ENCODE measurements at places on chromosomes 2 and 18.

DNA sequence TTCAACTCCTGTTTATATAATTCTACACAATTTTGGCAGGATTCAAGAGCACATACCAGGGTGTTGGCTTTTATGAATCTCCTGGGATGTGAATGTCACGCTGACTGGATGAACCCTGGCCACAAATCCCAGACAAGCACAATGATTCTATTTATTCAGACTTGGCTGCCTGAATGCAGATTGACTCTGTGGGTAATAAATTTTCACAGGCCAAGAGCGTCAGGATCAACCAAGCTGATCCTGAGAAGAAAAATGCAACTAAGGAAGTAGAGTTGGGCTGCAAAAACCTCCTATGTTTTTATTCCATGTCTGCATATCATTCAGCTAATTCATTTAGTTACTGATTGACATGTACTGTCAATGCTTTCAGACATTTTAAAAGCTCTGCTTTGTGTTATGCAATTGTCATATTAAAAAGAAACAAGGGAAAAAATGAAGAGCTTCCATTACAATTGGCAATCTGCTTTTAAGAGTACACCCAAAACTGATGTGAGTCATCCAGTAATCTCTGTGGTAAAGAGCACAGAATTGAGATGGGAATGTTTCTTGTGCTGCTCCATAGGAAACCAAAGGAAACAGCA, 173.0 kb upstream of the REV1 start:
- no peak for DNase-seq

DNA sequence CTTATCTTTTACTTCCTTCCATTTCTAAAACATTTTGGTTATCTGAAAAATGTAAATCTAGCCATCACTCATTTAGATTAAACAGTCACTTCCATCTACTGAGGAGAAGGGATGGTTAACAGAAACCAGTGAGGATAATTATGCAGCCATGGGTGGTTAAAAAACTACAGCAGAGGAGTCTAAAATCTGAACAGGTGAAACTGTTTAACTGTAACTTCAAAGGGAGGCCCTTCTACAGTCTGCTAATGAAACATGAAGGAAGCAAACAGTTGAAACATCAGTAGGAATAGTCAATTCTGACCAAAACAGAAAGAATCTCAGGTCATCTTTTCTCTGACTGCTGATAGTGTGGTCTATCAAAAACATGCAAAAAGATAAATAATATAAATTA, 71.0 kb downstream of the DTNB start:
- DNase-seq = no peak

DNA sequence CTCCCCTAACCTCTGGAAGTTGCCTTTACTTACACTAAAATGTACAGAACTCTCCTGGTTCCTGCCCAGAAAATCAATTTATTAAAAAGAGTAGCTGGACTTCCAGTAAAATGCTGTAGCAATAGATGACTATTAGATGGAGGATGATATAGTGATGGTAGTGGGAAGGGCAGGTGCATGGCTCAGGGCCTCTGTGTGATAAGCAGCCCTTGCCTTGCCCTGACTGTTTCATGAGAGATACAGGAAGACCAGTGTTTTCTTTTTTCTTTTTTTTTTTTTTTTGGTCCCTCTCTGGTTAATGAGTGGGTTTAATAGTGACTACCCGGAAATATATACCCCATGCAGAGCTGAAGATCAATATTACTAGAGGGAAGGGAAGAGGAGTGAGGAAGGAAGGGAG, 48.7 kb upstream of the NEDD4L start:
- no peak for DNase-seq

- DNase-seq = no peak
Observed at GRCh38 chr2:41791523-41791922, 256.3 kb upstream of the PKDCC start.

- DNase-seq = no peak
Observed at GRCh38 chr18:8462651-8463185, 146.5 kb upstream of the RAB12 start.

GRCh38 chr2:231450548-231450989, 13.7 kb downstream of the NCL start:
- no peak for DNase-seq

DNA sequence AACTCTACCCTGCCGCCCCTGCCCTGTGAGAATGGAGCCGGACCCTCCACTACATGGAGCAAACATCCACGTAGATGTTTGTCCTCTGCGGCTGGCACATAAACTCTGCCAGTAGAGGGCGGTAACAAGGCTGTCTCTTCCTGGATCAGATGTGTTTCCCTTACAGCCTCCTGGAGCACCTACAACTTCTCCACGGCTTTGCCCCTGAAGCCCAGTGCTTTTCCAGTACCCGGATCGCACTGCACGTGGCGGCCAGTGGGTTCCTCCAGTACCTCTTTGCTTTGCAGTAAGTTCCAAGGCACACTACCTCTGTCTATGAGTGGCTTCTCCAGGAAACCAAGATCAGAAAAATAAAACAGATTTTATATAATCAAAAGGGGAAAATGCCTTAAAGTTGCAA, 651.3 kb downstream of the DCDC2C start:
- no peak for DNase-seq

- no peak for DNase-seq
Observed at GRCh38 chr2:229669841-229670240, 44.5 kb downstream of the DNER start.

DNA sequence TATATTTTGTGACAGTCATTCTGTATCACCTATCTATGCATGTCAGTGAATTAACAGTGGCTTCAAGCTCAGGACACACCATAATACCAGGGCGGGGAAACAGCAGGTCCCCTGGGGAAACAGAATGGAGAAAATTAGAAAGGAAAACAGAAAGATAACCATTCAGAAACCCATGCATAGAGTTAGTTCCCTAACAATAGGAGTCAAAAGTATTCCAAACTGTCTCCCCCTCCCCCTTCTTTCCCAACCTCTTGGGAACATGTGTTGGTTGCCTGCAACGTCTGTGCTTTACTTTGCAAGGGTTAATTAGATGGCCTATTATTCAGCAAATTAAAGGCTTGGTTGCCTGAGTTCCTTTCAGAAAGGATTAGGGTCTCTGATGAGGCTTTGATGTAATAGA, 176.4 kb downstream of the MYO3B start:
- no peak for DNase-seq

All from left renal pelvis (tissue), 4 donors.